T1000 (cell line): ENCODE measurements at places on chromosomes 3 and 15.

DNA sequence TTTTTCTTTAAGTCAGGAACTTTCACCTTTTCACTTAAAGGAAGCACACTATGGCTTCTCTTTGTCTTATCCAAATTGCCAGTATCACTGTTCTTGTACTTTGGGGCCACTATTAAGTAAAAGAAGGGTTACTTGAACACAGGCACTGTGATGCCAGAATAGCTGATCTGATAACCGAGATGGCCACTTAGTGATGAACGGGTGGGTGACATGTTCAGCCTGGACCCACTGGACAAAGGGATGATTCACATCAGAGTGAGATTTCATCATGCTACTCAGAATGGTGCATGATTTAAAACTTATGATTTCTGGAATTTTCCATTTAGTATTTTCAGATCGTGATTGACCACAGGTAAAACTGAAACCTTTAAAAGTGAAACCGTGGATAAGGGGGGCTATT is 252.6 kb downstream of the KLF13 start:
- DNase-seq = no peak

DNA sequence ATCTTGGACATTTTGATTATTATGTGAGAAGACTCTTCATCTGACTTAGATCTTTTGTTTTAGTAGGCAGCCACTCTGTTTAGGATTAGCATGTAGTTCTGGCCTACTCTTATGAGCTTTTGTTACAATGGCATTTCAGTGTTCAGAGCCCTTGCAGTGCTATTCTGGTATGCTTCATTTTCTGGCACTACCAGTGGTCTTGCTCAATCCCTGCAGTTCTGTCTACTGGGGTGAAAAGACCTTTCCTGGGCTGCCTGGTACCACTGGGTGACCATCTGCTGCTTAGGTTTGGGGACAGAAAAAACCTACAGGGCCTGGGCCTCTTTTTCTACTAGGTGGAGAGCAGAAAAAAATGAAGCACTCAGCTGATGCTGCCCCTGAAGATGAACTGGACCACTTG is 42.5 kb downstream of the IL16 start:
- DNase-seq = no peak

DNA sequence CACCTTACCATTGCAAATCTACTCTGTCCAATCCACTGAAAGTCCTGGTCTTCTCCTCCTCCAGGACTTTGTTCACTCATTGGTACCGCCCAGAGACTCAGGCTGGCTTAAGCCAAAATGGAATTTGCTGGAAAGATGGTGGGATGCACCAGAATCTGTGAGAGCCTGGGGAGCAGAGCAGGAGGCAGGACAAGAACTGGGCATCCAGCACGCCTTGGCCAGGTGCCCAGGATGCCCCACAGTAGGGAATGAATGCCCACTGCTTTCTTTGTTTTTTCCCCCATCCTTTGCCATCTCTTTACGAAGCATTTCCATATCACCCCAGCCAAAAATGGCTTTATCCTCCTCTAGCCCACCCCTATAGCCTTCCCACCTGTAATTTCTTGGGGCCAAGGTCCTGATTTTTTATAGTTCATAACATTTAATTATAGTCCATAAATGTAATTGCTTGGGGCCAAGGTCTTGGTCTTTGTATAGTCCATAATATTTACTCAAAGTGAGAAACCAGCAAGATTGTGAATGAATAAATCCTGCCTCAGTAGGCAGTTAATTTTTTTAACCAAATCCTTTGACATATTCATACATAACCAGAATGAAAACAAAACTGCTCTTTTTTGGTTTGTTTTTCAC is 23.3 kb upstream of the IREB2 start:
- DNase-seq = no peak

DNA sequence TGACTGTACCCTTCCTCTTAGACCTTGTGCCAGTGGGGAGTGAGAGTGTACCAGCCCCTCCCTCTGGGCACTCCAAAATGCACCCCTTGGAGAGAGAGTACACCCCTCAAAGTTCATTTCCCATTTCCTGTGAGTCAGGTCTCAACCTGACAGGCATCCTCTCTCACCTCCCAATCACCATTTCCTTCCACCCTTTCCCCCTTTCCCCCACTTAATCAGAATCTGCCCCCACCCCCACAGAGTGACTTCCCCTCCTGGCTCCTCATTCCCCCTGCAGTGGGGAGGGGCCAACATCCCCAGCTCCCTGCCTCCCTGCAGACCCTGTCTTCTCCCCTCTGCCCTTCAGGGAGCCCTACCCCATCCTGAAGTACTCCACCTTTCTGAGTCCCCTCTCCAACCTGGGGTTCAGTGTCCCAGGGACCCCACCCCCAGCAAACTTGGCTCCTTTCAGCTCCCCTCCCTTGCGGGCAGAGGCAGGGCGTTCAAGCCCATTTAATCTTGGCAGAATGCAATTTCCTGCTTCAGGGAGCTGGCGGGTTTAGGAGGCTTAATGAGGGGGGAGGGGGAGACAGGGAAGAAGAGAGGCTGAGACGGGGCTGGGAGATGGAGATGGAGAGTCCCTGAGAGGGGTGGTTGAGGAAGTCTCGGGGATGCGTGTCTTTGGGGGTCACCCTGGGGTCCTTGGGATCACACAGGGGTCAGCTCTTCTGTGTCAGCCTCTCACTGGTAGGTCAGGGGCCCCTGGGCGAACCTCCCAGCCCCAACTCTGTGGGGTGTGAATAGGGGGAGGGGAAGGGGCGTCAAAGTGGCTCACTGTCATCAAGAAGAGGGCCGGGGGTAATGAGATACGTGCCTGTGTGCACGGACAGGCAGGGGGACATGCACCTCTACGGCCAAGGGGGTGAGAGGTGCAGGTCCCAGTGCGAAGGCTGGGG is 16.6 kb upstream of the SEMA3F start:
- DNase-seq = no peak

DNA sequence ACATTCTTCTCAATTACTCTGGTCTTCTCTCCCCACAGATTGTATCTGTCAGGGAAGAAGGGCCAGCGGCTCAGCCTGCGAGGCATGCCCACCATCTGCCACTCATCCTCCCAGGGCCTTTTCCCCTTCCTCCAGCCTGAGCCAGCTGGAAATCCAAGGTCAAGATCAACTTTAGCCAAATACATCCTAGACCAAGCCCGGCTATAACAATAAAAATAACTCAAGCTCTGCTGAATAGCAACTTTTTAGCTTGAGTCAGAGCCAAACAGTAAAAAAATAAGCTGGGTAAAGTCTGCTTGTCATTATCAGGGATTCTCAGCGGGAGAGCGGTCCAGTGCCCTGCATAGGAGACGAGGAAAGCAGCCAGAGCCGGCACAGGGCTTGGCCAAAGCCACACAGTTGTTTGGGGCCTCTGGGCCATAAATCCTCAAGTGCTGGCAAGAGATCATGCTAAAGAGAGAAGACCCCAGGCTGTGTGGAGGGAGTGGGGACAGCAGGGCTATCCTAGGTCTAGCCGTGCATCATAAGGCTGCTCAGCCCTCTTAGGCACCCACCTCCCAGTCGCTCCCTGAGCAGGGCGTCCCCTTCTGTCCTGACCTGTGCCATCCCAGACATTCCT is 76.2 kb upstream of the HERC1 start:
- DNase-seq = no peak

DNA sequence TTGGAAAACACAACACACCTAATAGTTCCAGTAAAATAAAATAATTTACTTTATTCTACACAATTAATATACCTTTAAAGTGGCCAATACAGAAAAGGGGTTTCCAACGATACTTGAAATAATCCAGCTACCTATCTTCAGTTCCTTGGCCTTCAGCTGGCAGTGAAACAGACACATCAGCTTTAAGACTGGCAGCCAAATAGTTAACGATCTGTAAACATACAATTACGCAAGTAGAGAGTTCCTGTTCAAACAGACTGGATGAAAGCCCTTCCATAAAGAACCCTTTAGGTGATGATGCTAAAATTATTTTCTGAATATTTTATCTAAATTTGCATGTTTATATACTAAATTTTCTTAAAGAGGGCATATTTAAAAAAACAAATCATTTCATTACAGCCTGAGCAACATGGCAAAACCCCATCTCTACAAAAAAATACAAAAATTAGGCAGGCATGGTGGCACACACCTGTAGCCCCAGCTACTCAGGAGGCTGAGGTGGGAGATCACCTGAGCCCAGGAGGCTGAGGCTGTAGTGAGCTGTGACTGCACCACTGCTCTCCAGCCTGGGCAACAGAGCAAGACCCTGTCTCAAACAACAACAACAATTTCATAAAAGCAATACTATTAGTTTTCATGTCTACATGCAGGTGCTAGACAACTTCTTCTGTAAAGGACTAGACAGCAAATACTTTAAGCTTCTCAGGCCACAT is 12.9 kb downstream of the DYNC1LI1 start:
- no peak for DNase-seq

DNA sequence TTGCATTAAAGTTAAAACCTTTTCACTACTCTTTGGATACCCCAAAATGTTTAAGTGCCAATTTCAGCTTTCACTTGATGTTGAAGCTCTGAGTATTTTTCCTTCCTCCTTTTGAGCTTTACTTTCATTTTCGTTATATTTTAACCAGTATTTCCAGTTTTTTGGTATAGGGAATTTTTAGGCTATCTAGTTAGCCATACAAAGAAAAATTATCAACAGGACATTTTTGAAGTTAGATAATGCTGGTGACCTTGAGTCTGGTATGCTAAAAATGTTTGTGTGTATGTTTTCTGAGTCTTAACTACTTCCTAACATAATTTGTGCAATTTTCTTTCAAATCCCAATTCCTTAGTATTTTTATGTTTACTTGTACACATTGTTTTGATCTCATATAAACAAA is 284.8 kb downstream of the OTOL1 start:
- no peak for DNase-seq

GRCh38 chr3:132556508-132557159 is 40.4 kb upstream of the ACKR4 start:
- DNase-seq = no peak

DNA sequence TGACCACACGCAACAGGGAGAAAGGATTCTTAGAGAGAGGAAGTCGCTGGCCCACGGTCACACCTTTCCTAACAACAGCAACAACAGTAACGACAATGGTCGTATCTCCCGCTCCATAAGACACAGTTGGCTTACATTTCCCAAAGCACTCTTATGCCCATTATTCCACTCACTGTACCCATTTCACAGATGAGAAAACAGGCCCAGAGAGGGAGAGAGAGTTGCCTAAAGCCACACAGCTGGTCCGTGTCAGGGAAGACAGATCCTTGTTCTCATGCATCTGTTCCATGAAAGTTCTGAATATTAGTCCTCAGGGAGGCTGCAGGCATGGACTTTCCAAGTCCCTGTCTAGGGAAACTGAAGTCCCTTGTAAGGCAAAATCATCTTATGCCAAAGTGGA is 42.0 kb upstream of the ATP2B2 start:
- no peak for DNase-seq

- no peak for DNase-seq
These were observed 851.7 kb downstream of the PDCD6IP start for GRCh38 chr3:34650131-34650530.

DNA sequence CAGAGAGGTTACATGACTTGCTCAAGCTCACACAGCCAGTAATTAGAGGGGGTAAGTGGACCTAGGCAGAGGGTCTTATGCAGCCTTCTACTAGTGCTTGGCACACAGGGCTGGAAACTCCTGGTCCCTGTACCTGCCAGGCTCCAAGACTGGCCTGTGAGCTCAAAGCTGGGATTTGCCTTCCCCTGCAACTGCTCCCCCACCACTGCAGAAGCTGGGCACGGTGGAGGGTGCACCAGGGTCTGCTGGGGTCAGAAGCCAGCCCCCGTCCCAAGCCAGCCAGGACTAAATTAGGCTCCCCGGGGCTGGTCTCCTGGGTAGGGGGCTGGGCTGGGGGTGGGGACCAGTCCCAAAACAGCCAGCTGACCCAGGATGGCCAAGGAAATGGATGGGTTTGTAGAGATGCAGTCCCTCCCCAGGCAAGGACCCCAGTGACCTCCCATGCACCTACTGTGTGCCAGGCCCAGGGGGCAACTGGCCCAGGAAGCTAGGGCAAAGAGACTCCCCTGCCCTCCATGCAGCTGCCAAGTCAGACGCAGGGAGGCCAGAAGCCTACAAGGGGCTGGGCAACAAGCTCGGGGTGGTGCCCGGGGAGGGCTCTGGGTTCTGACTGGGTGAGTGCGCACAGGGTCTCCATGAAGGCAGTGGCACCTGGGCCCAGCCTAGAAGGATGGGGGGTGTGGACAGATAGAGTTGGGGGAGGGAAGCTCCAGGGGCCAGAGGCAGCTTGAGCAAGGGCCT is 51.8 kb upstream of the LINGO1 start:
- DNase-seq = no peak

DNA sequence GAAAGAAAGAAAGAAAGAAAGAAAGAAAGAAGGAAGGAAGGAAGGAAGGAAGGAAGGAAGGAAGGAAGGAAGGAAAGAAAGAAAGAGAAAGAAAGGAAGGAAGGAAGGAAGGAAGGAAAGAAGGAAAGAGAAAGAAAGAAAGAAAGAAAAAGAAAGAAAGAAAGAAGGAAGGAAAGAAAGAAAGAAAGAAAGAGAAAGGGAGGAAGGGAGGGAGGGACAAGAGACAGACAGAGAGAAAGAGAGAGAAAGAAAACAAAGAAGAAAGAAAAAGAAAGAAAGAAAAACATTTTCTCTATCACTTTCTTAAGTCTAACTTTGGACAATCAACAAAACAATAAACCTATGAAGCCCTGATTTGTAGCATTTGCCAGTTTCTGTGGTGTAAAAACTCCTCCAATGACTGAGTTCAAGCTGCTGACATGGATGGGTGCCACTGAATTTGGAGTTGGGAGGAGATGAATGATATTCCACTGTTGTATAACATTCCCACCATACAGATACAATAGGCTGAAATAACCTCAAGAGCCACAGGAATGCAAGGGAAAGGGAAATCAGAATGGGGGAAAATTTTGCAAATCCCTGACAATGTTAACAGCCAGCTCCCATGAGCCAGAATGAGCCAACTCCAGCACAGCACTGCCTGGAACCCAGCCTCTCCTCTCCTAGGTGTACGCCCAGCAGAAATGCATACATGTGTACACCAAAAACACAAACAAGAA is 15.0 kb upstream of the RTP3 start:
- DNase-seq = no peak

DNA sequence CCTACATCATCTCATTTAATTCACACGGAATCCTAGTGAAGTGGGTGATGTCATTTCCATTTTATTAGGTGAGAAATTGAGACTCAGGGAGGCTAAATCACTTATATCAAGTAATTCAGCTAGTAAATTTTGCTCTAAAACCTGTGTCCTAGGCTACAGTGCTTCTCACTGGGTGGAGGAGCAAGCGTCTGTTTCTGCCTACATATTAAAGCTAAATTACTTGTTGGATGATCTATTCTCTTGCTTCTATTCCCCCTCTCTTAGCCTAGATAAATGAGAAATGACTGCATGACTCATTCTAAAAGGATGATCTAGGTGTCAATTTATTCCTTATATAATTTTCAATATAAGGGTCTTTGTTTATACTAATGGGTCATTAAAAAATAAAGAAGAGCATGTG is 37.8 kb upstream of the RBP1 start:
- DNase-seq = no peak

- DNase-seq = no peak
These were observed 357.2 kb downstream of the PDCD6IP start for GRCh38 chr3:34155666-34156065.

GRCh38 chr3:61903931-61904657 is 342.7 kb downstream of the PTPRG start:
- DNase-seq = no peak

GRCh38 chr3:149332771-149333170 is 665 bp downstream of the TM4SF18 start:
- DNase-seq = no peak
